Stimulated activated CD4-positive, alpha-beta T cell treated with anti-CD3 and anti-CD28 coated beads, Interleukin-2, amount 100 ng/mL, for 48 hours (primary cell): ENCODE measurements at places on chromosomes 13 and 19.

GRCh38 chr19:46124638-46125115 lies at the start of gene IGFL3:
Gene IGFL3, minus strand, starts transcription at chr19:46124688. Its CDS starts 39 bp downstream, at chr19:46124649.
- DNase-seq, result no peak

GRCh38 chr19:15330801-15331418 lies 1.4 kb downstream of the BRD4 start:
- DNase-seq, result no peak

- no peak for DNase-seq
These were observed 45.5 kb upstream of the NPAS1 start for GRCh38 chr19:46974181-46974580.

DNA sequence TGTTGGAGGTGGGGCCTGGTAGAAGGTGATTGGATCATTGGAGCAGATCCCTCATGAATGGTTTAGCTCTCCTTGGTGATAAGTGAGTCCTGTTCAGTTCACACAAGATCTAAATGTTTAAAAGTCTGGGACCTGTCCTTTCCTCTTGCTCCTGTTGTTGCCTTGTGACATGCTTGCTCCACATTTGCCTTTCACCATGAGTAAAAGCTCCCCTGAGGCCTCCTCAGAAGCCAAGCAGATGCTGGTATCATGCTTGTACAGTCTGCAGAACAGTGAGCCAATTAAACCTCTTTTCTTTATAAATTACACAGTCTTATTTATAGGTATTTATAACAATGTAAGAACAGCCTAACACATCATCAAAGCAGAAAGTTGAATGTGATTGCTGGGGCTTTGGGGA lies 24.2 kb upstream of the RFC3 start:
- DNase-seq, result no peak

- no peak for DNase-seq
These were observed 833.0 kb downstream of the DIAPH3 start for GRCh38 chr13:59330764-59331163.

DNA sequence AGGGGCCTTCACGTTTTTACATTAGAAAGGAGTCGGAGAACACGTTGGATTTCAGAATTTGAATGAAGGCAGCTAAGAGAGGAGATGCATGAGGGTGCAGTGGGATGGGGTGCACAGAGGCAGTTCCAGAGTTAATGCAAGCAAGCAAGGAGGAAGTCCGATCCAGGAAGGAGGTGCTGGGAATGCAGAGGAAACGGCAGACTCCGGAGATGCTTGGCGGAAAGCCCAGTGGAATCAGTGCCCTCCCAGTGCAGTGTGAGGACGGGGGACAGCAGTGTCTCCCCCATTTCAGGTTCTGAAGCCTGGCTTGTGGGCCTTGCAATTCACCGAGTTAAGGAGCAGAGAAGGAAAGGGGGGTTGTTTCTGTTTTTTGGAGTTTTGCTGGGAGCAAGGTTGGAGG lies 100.4 kb downstream of the COL4A2 start:
- no peak for DNase-seq

DNA sequence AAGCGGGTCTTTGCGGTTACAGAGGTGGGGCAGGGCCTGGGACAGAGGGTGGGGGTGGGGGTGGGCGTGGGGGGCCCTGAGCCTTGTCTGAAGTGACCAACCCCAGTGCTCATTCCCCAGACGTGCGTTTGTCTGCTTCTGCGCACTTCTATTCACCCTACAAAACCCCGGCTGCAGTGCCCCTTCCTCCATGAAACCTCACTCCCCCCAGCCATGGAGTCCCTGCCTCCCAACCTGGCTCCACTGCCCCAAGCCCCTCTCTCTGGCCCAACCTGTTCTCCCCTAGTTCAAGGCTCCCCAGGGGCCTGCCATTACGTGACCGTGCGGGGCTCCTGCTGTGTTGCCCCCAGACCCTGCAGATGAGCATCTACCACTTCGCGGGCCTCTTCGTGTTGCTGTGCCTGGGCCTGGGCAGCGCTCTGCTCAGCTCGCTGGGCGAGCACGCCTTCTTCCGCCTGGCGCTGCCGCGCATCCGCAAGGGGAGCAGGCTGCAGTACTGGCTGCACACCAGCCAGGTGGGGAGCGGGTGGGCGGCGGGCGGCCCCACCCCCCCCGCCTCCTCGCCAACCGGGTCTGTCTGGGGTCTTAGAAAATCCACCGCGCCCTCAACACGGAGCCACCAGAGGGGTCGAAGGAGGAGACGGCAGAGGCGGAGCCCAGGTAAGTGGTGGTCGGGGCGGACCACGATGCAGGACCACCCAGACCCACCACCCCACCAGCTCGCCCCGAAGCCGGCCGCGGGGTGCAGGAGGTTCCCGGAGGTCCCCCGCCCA lies 8.2 kb downstream of the GRIN3B start:
- DNase-seq, result no peak

- DNase-seq, result no peak
These were observed 63.4 kb upstream of the LRCH1 start for GRCh38 chr13:46489586-46490023.

GRCh38 chr13:36192166-36192565 lies 22.2 kb downstream of the SOHLH2 start:
- DNase-seq, result no peak

DNA sequence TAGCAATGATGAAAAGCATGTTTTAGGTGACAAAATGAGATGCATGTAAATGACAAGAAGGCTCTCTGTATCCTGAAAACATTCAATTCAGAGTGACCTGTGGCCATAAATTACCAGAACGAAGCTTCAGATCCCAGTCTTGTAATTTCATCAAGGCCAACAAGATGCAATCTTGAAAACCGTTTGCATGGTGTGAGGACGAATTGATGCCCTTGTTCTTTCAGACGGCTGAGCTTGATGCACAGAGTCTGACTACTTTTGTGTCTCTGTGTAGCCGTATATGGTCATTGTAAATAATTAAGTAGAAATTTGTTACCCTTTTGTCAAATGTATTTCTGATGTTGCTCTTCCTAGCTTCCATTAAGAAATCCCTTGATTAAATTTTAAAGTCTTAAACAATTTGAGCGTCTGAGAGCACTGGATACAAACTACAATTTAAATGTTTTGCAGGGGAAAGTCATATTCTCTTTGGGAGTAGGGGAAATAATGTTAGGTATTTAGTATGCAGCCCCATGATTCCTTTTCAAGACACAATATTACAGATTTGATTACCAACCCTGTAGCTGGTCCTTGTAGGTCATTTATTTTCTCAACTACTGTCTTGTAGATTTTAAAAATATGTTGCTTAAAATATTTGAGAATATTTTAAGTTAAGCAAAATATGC lies 125.8 kb upstream of the PCDH9 start:
- no peak for DNase-seq

DNA sequence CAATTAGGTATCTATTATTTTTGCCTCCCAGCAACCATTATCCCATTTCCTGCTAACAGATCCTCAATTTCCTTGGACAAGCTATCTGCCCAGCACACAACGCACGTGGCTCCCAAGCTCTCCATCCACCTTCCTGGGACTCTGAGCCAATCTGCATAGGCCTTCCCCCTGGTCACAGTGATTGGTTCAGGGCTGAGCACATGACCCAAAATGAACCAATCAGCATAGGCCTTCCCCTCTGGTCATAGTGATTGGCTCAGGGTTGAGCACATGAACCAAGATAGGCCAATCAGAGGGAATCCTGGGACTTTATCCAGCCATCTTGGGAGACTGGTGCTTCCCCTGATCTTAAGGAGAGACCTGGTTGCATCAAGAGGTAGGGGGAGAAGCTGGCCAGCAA lies 5.8 kb downstream of the CPAMD8 start:
- DNase-seq, result no peak

GRCh38 chr13:109400209-109400608 lies 386.2 kb downstream of the IRS2 start:
- DNase-seq, result no peak

DNA sequence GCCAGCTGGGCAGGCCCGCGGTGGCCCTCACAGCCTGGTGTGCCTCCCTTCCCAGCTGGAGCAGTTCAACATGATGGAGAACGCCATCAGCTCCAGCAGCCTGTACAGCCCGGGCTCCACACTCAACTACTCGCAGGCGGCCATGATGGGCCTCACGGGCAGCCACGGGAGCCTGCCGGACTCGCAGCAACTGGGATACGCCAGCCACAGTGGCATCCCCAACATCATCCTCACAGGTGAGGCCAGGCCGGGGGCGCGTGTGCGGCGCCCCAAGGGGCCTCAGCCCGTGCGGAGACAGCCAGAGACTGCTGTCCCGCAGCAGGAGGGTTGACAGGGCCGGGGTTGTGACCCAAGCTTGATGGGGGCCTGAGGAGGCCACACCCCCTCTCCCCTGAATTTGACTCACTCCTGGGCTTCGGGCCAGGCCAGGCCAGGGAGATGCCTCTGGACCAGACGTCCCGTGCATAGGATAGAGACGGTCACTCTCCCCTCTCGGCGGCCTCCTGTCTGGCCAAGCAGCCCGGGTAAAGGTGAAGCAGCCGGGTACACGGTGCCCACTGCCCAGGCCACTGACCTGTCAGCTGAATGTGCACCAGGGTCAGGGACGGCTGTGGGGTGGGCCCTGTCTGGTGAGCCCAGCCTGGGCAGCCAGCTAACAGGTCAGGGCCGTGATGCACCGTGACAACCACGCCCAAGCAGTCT lies 15.4 kb downstream of the COMP start:
- DNase-seq, result no peak

GRCh38 chr19:19064811-19065745 lies 1.3 kb downstream of the SLC25A42 start:
- DNase-seq, result peak; percentile 24

DNA sequence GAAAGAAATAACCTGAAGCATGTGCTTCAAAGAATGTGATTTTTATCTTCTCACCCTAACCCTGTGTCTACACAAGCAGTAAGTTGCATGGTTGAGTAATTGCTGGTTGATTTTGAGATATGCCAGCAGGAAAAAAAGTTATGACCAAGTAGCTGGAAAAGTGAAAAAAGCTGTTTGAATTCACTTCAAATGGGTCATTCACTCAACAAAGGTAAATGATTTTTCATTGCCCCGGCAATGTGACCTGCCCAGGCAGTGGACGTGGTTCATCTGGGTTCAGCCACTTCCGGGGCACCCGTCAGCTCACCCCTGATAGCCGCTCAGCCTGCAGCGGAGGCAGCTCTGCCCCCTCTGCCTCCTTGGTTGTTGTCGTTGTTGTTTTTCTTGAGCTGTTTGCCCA lies 18.5 kb downstream of the TNFRSF19 start:
- no peak for DNase-seq

DNA sequence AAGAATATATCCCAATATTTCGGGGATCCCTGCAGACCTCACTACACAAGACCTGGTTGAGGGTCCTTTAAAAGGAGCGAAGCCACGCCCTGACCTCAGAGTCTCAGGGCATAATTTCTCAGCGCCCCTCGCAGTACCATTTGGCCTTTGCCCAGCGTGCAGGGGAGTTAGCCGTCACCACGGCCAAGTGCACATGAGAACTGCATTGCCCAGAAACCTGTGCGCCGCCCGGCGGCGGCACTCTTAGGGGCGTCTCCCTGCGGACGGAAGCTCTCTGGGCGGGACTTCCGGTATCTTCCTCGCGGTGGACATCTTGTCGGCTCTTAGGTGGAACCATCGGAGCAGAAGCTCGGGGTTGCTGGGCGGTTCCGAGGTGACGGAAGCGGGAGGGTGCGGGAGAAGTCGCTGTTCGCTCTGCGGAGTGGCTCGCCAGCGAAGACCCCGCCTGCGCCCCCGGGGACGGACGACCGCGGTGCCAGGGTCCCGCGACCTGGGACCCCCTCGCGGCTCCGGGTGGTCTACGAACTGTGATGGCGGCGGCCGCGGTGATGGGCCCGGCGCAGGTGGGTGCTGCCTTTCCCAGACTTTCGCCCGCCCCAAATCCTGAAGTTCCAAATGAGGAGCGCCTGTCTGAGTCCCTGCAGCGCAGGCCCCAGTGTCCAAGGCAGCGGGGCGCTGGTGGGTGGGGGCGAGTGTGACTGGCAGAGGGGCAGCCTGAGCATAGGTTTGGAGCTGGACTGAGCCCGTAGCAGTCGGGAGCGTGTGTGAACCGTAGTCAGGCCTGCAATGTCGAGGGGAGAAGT lies at the start of gene ZNF134:
ZNF134 (plus strand) TSS at position 302 of the 803 bp plus-strand sequence. CDS start 5,227 bp downstream, outside the sequence.
- DNase-seq, result peak; percentile 80

DNA sequence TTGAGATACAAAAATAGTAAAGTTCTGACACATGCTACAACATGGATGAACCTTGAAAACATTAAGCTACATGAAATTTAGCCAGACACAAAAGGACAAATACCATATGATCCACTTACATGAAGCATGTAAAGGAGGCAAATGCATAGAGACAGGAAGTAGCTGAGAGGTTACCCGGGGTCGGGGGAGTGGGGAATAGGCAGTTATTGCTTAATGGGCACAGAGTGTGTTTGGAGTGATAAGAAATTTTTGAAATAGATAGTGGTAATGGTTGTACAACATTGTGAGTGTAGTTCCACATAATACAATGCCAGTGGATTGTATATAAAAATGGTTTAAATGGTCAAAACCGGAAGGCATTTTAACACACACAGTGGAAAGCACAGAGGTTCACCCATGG lies 4.3 kb downstream of the N4BP2L1 start:
- no peak for DNase-seq

DNA sequence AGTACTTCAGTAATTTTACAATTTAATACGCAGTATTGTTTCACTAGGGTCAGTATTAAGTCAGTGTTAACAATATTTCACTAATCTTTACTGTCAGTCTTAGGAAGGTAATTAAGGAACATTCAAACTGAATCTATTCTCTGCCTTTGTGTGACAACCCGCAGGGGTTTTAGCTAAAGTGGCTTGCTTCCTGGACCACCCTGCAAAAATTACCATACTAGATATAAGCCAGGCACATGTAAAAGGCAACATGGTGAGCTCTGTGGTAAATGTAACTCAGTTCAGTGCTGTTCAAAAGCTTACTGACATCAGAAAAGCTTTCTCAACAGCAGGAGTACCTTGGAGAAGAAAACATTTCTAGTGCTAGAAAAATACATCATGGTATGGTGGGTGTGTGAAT lies 116.7 kb downstream of the FREM2 start:
- no peak for DNase-seq

- peak; percentile 58 for DNase-seq
These were observed 7.9 kb downstream of the PIP5K1C start for GRCh38 chr19:3692141-3693024.

GRCh38 chr13:39540929-39541605 lies 61.9 kb downstream of the LHFPL6 start:
- DNase-seq, result no peak

DNA sequence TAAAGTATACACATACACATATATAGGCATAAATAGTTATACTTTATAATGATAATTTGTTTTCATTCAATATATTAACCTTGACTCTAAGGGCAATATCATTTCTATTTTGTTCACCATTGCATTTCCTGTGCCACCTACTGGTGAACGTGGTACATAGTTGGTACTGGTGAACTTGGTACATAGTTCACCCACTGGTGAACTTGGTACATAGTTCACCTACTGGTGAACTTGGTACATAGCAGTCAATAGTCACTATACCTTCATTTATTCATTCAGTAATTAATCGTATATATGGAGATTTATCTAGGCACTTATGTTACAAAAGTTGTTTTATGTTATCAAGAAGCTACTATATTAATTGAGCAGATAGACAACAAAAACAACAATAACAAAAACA lies 172.6 kb upstream of the ATXN8OS start:
- DNase-seq, result no peak

DNA sequence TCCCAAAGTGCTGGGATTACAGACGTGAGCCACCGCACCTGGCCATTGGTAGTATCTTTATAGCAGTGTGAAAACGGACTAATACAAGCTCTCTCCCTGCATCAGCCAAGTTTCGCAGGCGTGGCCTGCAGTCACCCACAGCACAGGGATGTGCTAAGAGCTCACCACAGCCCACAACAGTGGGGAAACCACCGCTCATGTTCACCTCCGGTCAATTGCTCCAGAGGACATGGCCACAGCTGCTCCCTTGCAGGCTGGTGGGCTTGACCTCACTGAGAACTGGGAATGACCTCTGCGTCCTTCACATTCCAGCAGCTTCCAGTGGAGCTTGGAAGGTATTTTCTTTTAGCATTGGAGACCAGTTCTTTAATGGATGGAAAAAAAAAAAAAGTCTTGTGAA lies 156.4 kb downstream of the KCTD15 start:
- no peak for DNase-seq
